ENCODE measurements at places on chromosomes 5 and 9. TPM values are rescaled to one million over a fixed set of nuclear protein-coding genes. Genes with fewer than 3 reads are reported as not detected.
A peak's percentile ranks its signal among the peaks of the same experiment; 100 is the strongest.

- no peak for DNase-seq
Observed at GRCh38 chr9:68685770-68686169, 19.3 kb upstream of the PIP5K1B start.

DNA sequence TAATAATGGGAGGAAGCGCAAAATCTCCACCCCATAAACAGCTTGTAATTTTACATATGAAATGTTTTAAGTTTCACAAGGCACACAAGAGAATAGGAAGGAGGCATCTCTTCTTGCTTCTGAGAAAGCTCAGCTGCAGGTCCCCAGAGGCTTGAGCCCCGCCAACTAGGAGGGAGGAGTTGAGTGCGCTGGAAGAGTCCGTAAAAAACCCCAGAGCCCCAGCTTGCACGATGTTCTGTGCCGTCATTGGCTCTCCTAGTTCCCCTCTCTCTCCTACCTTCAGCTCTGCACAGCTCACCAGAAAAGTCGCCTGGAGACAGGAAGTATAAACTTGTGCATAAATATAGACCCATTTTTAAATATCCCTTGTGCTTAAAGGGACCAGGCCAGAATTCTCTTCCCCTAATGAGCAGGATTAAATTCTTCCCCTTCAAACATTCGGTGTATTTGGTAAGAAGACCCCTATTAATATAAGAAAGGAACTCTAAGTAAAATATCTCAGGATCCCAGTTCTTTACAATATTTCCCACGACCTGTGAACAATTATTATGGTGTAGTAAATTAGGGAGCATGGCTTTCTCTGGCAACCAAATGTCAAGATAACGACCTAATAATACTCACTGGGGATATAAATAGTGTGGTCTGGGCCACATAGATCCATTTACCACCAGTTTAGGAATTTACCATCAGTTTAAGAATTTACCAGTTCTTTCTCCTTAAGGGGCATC lies 13.7 kb downstream of the GLRX start:
- peak; percentile 52 for DNase-seq

DNA sequence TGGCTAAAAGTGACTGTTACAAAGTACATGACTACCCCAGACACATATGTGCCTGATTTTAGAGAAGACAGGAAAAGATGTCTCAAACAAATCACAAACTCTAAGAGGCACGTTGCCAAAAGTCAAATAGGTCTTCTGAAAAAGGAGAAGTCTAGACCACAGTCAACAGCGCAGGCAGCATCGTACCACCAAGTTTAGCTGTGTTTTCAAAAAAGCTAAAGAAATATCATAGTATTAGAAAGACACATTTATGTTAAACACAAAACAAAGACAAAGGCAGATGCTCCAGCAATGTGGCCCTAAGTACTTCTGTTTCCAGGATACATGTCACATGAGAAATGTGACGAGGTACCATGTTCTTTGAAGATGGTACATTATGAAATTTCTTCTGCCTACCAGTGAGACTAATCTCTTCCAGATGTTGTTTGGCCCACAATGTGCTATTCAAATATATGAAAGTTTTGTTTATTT lies 43.5 kb downstream of the LPAR1 start:
- DNase-seq: peak; percentile 44

DNA sequence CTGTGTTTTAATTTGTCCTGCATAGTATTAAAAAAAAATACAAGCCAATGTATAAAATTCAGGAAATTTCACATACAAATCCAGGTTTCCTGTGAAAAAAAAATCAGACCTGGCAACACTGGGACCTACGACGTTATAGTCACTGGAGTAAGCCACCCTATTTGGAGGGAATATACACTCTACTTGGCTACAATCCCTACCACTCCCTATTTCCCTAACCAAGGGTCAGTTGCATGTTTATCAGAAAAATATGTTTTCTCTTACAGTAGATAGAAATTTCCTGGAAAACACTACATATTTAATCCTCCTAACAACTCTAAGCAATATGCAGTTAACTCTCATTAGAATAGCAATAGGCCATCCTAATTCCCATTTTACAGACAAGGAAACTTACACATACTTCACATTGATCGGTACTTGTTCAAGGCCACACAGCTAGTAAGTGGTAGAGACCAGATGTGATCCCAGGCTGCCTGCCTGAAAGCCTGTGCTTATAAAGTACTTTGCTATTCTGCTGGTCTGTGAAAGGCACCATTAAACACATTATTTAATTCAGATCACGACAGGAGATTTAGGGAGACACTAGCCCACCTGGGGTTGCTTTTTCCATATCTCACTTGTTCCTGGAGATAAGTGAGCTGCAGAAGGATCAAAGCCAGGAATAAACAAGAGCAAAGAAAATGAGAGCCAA lies 70.8 kb downstream of the MFAP3 start:
- DNase-seq: no peak

The GRIN1 gene
- not detected for total RNA-seq
